Stimulated activated CD4-positive, alpha-beta T cell treated with anti-CD3 and anti-CD28 coated beads, Interleukin-1b, Interleukin-23, amount 100 ng/mL, for 48 hours (primary cell): ENCODE measurements at places on chromosomes 11 and 22.
A peak's percentile ranks its signal among the peaks of the same experiment; 100 is the strongest.

DNA sequence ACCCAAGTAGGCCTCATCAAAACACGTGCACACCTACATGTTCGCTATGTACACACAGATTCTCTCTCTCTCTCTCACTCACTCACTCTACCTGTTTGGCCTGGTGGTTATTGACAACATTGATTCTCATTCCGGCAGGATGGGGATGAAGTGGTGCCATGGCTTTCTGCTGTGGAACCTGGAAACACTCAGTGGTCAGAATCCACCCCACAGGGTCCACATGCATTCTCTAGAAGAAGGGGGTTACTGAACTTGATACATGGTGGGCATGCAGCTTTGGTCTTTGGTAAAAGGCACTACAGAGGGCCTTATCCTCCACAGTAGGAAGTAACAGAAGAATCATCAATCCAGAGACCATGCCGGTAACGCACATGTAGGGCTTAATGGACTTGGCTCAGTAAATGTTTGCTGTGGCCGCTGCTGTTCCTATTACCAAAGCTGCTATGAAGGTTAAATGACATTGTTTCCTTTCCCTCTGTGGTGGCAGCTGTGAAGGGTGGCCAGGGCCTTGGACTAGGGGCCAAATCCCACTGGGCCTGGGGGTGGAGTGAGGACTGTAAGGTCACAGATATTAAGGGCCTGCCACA lies 12.7 kb downstream of the POLDIP3 start:
- no peak for DNase-seq

DNA sequence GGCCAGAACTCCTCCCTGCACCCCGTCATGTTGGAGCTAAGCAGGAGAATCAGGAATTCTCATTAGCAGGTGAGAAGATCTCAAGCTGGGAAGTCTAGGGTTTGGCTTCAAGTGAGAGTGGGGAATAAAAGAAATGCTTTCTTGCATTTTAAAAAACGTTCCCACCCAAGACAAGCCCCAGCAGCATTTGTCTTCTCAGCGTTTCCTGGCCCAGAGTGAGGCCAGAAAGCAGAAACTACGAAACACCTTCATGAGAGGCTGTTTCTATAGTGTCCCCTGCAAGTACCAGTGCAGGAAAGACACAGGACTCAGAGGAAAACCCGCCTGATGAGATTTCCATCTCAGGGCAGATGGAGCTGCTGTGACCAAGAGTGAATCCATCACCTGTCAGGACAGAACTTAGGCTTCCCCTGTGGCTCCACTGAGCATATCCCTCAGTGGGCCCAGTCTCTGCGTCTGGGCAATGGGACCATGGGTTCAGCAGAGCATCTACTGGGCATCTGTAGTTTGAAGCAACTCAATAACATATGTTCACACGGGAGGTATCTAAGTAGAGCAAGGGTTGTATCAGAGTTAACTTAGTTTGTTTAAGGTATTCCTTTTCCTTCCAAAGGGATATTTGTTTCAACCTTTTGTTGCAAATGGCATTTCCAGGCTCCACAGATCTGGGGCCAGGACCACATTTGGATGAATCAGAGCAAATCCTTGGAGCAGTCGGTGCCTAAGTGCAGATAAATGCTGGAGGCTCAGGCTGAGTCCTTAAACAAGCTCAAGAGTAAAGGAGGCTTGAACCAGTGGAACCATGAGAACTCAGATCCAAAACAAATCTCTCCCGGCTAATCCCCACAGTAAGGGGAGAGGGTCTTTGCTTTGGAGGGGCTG lies 548.3 kb downstream of the MIAT start:
- no peak for DNase-seq

DNA sequence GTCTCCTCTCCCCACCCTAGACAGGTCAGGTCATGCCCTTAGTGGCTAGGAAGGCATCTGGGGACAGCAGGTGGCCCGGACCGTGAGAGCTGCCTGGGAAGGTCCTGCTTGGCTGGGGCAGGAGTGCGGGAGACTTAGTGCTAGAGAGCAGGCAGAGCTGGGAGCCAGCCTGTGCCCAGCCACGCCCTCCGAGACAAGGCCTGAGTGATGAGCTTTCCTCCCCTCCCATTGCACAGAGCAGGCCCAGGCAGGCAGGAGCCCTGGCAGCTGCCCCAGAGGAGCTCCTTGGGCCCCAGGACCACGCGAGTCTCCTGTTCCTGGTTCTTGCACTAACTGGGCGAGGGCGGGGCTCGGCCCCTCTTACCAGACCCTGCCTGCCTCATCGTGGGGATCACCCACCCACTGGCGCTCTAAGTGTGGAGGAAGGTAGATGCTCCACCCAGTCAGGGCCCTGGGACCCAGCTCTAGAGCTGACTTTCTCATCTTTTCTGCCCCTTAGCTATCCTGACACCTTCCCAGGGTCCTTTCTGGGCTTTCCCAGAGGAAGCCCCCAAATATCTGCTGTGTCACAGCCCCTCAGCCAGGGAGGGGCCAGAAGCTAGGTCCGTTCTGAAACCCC lies 44.9 kb downstream of the MACROD1 start:
- no peak for DNase-seq

- DNase-seq = no peak
Measured at GRCh38 chr11:17413414-17414316, 25.2 kb upstream of the KCNJ11 start.

DNA sequence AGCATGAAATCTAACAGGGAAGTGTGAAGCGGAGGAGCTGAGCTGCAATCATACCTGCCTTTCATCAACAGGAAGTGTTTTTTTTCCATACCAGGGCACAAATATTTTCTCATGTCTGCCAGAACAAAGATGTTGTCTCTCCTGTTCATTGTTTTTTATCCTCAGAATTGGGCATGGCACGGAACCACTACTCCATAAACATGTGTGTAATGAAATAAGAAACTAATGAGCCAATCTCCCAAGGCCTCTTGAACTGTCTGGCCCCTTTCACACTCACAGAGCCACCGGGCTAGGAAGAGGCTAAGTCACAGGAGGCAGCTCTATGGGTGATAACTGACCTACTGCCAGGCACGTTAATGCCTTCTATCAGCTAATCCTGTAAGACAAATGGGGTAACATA lies 124.4 kb downstream of the ETS1 start:
- DNase-seq = no peak

- DNase-seq = no peak
Measured at GRCh38 chr11:9091044-9091922, at the start of gene SCUBE2. SCUBE2 (minus strand) TSS chr11:9091599; CDS start chr11:9091528, 71 bp downstream.

DNA sequence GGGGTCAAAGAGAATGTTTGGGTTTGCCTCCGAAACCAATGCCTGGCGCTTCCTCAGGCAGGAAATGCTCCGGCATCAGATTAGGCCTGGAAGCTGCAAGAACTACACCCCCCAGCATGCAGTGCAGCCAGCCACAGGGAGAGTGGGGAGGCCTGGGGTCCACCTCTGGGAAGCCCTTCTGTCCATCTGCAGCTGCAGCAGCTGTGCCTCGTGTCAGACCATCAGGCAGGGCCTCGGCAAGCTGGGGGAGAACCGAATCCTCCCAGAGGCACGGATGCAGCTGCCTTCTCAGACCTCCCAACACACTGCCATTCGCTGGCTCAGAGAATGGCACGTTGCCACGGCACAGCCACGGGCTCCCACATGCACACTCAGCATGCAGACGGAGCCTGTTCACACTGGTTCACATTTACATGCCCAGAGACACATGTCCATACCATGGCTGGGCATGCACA lies 57.4 kb downstream of the NECTIN1 start:
- no peak for DNase-seq

DNA sequence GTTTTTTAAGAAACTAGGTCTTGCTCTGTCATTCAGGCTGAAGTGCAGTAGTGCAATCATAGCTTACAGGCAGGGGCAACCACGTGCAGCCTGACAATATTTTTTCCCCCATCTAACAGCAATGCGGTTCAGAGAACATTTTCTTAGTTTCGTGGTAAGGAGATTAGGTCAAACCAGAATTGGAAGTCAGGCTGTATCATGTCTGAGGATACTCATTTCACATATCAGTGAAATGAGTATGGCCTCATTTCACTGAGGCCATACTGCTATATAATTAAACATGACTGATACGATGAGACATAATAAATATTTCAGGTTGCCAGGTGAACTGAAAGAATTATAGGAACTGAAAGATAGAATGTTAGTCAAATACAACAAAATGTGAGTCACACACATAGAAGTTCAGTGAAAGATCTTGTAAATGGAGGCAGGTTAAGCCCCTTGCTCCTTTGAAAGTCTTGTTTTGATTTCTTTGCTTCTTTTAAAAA lies 32.5 kb upstream of the IZUMO1R start:
- DNase-seq = peak; percentile 1

GRCh38 chr11:44277196-44278090 lies 32.5 kb downstream of the ALX4 start:
- DNase-seq = no peak

GRCh38 chr11:13963949-13964770 lies 1.6 kb downstream of the SPON1 start:
- DNase-seq = no peak

GRCh38 chr22:35919002-35919542 lies 109.6 kb downstream of the RBFOX2 start:
- DNase-seq = no peak

- no peak for DNase-seq
Measured at GRCh38 chr11:23021287-23021863, 161.1 kb upstream of the CCDC179 start.

GRCh38 chr11:103528046-103528445 lies 418.8 kb downstream of the DYNC2H1 start:
- no peak for DNase-seq

GRCh38 chr11:73597336-73597955 lies 466 bp downstream of the FAM168A start:
- no peak for DNase-seq

DNA sequence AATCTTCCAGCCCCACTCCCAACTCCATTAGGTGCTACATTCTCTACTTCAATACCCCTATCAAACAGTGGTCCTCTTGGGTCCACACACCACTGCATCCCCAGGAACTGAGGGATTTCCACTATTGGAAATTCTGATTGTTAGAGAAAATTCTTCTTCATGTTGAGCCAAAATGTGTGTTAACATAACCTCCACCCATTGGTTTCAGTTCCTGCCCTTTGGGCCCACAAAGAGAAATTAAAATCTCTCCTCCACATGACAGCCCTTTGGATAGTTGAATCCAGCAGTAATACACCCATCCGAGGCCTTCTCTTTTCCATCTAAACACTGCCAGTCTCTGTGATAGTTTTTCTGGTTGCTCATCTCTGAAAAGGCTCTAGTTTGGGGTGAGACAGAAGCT lies 2.1 kb downstream of the VSIG2 start:
- DNase-seq = no peak

GRCh38 chr11:69880826-69881445 lies 61.7 kb upstream of the FGF3 start:
- no peak for DNase-seq

DNA sequence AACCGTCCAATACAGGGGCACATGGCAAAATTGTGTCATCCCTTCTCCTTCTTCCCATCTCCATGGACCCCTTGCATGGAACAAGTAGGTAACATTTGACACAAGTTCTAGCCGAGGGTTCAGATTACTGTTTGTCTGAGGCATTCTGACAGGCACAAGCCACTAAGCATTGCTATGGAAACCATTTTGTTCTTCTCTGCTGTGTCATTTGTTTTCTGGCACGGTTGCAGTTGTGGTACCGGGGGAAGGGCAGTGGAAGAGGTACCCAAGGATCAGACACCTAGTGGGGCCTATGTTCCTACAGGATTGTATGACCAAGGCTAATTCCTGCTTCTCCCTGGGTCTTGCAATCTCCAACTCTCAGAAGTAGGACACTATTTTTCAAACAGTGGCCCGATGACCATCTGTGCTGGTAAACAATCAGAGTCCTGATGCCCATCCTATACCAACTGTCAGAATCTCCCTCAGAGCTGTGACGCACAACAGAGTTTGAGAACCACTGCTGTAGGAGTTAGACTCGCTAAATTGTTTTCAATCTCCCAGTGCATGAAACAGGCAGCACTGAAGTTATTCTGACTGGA lies 69.3 kb downstream of the KCNC1 start:
- DNase-seq = no peak

DNA sequence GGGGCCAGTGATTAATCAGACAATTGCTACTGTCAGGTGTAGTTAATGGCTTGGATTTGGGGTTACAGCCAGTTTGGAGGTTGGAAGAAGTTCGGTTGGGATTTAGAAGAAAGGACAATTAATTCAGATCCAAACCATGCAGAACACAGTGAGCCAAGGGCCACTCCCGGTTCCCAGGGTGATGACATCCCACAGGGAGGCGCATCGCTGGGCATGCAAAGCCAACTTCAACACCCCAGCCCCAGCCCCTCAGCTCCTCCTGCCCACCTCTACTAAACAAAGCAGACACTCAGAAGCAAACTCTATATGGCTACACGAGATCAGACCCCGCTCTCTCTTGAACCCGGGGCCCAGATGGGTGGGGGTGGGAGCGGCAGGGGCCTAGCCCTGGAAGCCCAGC lies 10.2 kb downstream of the MB start:
- DNase-seq = no peak

DNA sequence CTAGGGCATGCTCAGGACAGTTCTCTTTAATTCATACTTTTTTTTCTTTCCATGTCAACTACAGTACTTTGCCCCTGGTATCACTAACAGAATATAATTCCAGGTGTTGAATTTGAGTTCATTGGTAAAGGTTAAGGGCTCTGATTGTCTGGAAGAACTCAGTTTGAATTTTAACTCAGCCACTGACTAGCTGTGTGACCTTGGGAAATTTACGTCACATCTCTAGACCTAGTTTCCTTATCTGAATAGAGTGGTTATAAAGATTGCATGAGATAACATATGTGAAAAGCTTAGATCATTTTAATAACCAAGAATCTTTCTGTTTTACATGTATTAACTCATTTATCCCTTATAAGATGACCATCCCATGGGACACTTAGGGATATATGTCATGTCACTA lies 15.8 kb upstream of the ZC3H12C start:
- no peak for DNase-seq

GRCh38 chr22:50620593-50621355 lies 7.2 kb downstream of the ARSA start:
- peak; percentile 77 for DNase-seq

DNA sequence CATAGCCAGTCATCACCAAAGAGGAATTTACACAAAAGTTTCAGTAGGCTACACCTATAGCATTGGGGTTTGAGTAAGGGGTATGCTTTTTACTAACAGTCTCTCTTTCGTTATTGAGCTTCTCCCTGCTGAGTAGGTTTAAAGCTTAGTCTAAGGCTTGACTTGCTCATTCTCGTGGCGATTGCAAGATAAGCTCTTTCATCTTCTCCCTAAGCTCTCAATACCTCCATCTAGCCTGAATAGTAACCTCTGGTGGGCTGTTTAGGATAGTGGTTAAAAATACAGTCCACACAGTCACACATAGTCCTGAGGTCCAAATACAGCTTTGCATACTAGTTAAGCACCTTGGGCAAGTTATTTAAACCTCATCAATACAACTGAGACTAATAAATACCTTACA lies 65.6 kb downstream of the IMMP1L start:
- no peak for DNase-seq

DNA sequence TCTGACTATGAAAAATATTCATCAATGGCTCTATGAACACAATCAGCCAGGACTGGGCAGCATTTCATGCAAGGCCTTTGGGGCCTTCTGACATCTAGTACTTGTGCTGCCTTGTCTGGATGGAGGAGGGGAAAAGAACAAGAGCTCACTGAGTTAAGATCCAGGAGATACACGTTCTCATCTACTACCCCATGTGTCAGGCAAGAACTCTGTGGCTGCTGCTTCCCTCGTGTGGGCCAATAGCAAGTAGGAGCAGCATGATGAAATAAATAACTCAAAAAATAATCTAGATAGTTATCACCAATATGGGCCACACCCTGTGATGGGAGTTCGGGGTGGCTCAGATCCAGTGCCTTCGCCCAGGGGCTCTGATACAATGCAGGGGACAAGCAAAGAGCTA lies 7.3 kb downstream of the KCNE3 start:
- no peak for DNase-seq
